Esophagus muscularis mucosa (tissue), 4 donors: ENCODE measurements at places on chromosomes 16 and 17.

DNA sequence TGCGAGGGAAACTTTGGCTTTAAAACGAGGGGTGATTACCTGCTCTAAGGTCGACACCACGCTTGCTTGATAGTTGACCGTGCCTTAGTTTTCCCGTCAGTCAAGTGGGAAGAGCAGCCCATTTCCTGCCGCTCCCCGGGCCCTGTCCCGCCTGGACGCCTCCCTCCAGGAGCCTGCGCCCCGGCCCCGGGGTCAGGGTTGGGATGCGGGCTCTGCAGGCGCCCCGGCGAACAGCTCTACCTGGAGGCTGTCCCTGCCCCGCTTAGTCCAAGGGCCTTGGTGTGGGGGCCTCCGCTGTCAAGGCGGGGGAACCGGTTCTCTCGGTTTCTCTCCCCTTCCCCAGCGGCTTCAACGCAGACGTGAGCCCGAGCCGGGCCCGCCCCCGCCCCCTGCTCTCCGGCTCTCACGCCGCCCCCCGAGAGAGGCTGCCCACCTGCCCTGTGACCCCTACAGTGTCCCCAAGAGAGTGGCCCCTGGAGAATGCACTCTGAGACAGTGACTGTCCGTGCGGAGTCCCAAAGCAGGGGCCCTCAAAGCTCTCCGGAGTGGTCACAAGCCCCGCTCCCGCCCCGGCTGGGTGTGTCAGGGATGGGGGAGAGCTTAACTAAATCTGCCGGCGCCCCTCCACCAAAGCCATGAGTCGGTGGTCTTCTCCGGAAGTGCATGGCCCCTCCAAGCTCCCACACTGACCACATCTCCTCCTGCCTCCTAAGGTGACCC, 117.4 kb upstream of the SMURF2 start:
- DNase-seq, result no peak

GRCh38 chr16:80993834-80994233, 12.9 kb downstream of the CMC2 start:
- DNase-seq, result no peak

GRCh38 chr16:3513892-3514583, 13.2 kb downstream of the CLUAP1 start:
- no peak for DNase-seq

GRCh38 chr17:62923258-62924150, 42.5 kb upstream of the TANC2 start:
- peak; percentile 29 for DNase-seq

DNA sequence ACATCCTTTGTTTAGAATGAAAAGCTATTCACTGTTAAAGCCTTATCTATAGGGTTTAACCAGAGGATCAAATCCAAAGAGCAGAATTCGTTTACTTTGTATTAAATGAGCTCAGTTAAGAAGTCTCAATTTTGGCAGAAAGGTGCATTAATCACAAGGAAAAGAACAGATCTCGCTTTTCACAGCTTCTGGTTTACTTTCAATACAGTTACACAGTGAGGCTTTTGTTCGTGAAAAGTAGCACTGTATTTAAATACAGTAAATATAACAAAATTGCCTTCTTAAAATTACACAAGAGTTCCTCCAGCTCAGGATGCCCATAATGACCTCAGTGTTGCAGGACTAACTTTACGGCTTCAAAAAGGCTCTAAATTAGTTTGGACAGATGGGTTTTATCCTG, 669.1 kb upstream of the SALL1 start:
- no peak for DNase-seq

DNA sequence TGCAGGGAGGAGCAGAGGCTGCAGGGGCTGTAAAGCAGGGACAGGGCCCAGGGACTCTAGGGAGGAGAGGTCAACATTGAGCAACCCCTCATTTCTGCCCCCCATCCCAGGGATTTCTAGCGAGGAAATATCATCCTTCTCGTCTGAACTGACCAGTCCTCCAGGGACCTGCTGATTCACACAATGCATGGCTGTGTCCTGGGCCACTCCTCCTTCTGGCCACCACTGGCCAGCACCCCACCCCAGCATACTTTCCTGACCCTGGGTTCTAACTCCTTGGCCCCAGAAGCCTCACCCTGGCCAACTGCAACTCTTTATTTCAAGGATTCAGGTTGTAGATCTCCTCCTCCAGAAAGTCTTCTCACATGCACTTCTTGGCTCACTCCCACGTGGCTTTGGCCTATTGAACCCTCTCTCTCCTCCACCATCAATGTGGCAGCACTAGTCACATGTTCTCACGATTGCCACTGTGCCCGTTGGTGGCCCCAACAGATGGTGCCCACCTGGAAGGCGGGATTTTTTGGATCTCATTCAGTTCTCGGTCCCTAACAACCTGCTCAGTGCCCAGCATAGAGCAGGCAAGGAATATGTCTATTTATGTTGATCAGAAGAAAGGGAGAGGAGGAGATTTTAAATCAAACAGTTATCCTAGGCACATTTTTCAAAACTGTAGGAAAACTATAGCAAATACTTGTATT, 41.5 kb downstream of the CUEDC1 start:
- no peak for DNase-seq

- DNase-seq, result no peak
Observed at GRCh38 chr16:46916980-46917379, 32.8 kb downstream of the GPT2 start.

GRCh38 chr16:57734308-57734924, 1.2 kb upstream of the KATNB1 start:
- DNase-seq, result no peak
